H4 (cell line): ENCODE measurements at places on chromosomes 7 and 10.

GRCh38 chr10:47051741-47052238 lies 140.6 kb downstream of the PTPN20 start:
- DNase-seq = no peak

- DNase-seq = no peak
Measured at GRCh38 chr10:124590216-124591122, 128.8 kb downstream of the LHPP start.

- peak; percentile 51 for DNase-seq
Measured at GRCh38 chr7:107643407-107643806, 17.2 kb upstream of the SLC26A4 start.

DNA sequence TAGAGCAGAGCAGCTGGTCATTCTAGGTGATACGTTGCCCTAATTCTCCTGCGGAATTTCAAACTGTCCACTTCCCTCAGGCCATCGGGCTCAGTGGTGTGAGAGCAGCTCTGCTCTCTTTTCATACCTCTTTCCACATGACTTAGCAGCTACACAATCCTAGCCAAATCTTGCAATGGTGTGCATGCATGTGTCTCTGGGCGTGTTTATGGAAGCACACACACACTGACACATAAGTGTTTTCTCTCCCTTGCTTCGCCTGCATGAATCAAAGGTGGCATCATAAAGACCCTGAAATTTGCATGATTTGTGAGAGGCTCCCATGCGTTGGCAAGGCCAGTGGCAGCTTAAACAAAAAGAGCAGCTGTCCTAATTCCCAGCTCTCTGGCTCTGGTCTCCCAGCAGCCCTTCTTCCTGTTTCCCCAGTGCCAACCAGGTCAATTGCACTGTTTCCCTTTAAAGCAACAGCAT lies 1189.5 kb downstream of the GATA3 start:
- no peak for DNase-seq

DNA sequence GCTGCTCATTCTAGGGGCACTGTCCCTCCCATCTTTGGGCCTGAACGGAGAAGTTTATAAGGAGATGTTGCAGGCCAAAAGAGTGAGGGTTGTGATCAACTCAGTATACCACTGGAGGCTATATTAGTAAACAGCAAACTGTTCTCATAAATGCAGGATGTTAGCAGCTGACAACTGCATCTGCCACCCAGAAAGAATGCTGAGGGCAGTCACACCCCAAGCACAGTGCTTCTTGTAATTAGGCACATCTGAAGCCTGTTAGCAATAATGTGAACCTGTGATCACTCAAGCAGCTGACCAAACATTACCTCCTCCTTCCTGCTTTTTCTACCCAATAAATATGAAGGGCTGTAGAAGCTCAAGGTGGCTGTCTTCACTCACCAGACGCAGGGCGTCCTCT lies 38.4 kb upstream of the ZNF138 start:
- DNase-seq = no peak

DNA sequence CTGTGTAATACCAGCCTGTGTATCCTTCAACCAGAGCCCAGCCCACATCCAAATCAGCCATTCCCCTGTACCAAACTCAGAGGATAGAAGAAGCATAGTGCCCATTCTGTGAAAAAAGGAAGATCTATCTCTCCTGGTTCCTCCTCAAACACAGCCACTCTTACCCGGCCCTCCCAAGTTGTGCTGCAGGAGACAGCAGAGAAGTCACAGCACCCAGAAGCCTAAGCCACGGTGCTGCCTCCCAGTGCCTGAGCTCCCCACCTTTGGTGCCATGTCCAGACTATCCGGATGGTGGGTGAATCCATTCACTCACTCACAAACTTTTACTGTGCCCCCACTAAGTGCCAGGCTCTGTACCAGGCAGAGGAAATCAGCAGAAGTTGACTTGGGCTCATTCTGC lies 166.0 kb upstream of the ZMIZ1 start:
- no peak for DNase-seq

GRCh38 chr7:71652510-71652909 lies 520.6 kb downstream of the GALNT17 start:
- DNase-seq = no peak

DNA sequence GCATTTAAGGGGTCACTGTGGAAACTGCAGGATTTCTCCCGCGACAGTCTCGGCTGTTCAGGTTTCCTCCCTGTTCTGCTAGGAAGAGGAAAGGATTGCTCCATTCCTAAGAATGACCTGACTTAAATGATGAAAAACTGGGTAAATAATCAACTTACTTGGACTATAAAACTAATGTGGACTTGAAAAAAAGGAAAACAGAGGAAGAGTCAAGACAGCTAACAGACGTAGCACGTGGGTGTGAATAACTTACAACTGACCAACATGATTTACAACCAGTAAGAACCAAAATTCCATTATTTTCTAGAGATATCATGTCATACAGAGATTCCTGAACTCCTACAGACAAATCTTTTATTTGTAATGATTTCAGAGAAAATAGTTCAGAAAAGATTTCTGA lies 93.8 kb downstream of the ADAM12 start:
- no peak for DNase-seq
